ENCODE measurements at places on chromosomes 3 and 15. TPM values are rescaled to one million over a fixed set of nuclear protein-coding genes. Genes with fewer than 3 reads are reported as not detected.

DNA sequence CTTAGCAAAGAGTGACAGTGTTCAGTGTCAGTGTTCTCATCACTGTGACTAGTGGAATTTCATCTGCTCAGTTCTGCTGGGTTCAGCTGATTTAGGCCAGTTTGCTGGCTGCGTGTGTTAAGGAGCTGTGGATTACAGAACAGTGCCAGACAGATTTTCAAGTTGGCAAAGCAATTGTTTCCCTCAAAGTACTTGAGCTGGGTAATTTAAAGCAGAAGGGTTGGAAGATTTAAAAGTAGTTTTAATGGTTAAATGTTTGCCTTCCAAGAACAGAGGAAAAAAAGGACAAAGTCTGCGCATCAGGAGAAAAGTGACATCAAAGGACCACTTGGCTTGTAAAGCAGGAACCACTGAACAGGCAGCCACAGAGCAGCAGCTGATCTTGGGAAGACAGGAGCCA is 8.7 kb downstream of the ESYT3 start:
- DNase-seq = no peak

The CHRNB4 gene
- total RNA-seq = not detected

DNA sequence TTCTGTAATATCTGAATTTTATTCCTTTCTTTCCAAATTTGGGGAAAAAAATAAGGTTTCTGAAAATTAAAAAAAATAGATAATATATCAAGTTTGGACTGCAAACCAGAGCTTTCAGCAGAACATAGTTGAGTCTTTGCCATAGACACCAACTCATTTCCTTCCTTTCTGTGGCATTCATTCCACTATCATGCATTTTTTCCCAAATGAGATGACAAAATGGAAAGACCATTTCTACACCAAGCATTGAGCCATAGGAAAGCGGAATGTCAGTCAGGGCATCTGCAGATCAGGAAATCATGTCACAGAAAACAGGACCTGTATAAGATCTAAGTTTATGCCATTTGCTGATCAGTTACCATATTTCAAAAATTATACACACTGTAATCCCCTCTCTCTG is 333.3 kb upstream of the THBS1 start:
- DNase-seq = no peak

The ACKR2 gene
- total RNA-seq = 1.5 TPM

The CTXN2 gene
- not detected for total RNA-seq

DNA sequence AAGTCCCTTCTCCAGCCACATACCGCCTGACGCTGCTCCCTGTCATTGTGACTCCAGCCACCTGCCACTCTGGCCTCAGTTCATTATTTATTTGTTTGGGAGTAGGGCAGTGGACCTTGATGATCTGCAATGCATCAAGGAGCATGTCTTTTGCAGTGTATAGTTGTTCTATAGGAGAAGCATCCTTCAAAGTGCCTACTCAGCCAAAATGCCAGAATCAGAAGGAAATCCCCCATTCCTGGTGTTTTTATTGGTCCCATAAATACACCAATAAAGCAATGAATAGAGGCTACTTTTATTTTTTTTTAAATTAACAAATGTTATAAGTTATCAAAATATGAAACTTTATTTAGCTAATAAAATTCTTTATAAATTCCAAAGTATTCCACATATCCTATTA is 123.8 kb upstream of the NSMCE3 start:
- DNase-seq = no peak

DNA sequence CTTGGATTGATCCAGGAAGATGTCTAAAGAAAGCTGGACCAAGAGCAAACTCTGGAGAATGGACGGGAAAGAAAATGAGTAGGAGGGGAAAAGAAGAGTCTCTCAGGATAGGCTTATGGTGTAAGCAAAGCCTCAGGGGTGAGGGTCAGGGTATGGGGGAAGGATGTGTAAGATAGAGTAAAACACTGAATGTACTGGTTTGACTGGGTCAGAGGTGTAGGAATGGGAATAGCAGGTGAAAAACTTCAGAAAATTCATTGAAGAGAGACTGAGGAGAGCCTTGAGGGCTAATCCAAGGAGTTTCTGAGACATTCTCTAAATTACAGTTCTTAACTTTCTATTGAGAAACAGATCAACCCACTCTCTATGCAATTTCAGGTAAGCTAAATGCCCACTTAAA is 857.3 kb downstream of the FHIT start:
- DNase-seq = no peak

GRCh38 chr3:32428092-32429068 is 36.7 kb downstream of the CMTM7 start:
- DNase-seq = no peak

GRCh38 chr3:158181096-158181495 is 71.2 kb downstream of the RSRC1 start:
- no peak for DNase-seq

DNA sequence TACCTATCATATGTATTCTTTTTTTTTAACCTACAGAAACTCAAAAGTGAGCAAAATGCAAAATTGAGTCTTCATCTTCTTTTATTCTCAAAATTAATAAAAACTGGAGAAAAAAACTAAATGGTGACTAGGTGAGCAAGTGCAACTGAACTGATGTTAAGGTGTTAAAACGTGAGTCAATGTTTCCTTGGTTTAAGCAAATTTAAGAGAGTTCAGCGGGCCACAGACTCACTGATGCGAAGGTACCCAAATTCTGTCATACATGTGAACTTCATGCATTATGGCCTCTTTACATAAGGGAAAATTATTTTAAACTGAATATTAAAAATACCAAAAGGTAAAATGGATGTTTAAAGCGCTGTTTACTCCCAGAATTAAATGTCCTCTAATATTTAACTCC is 206.6 kb downstream of the FOXP1 start:
- no peak for DNase-seq

The MYL3 gene
- total RNA-seq = not detected

- no peak for DNase-seq
These were observed 21.1 kb downstream of the IL1RAP start for GRCh38 chr3:190534986-190535385.

DNA sequence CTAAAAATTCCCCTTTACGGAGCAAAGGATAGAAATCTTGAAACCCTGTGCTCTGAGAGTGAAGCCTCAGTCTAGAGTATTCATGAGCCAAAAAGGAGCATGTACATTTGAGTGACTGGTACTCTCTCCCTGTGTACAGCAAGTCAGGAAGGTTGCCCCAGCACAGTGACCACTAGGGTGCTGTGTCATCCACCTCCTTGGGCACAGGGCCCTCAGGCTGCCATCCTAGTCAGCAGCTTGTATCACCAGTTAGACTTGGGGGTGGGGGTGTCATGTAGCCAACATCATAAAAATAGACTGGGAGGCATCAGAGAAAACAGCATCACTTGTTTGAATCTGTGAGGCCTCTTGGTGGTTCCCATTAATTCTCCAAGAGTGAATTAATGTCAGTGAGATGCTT is 12.0 kb downstream of the NME9 start:
- no peak for DNase-seq

The DNAH12 gene
- total RNA-seq = 0.05 TPM

DNA sequence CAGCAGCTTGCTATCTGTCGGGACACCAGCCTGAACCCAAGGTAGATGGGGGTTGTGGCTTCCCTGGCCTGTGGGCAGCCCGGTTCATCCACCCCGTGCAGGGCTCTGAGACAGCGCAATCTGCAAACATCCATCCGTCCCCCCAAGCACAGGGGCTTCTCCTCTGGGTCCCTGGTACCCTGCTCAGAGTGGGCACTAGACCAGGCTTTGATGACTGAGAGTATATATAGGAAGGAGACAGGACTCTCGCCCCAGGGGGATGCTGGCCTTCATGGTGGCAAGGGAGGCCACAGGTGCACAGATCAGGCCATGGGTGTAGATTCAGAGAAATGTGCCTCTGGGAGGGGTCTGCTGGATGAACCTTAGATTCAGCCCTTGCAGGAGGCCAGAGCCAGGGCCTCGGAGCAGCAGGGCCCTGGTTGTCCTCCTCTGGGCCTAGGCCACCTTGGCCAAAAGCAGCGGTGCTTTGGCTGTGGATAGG is 40.3 kb downstream of the CFAP100 start:
- no peak for DNase-seq

GRCh38 chr3:171960159-171960558 is 79.2 kb upstream of the FNDC3B start:
- DNase-seq = no peak

- DNase-seq = no peak
These were observed 463.6 kb upstream of the KCNMB2 start for GRCh38 chr3:178072391-178073305.

DNA sequence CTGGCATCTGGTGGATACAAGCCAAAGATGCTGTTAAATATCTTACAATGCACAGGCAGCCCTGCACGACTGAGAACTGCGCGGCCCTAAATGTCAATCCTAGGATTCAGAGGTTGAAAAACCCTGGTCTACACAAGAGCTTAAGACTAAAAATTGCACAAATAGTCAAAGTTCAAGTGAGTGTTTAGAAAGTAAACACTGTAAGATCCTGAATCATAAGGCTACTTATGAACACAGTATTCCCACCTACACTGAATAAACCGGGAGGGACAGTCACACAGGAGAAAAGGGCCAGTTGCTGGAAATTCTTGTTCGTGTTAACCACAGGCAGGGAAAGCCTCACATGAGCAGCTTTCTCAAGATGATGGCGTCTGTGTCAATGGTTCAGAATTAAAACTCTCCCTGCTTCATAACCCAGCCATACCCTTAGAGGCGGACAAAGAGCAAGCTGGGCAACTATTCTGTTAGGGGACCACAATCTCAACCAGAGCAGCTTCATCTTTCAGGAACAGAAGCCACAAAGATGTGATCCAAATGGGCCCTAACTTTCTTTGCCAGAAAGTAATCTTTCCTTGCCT is 37.7 kb downstream of the LRIG1 start:
- DNase-seq = no peak

- no peak for DNase-seq
These were observed 94.0 kb downstream of the ETFA start for GRCh38 chr15:76217029-76217881.

The KY gene
- not detected for total RNA-seq

Measured in activated naive CD4-positive, alpha-beta T cell treated with anti-CD3 and anti-CD28 coated beads, Interleukin-2, amount 50 U/mL, for 72 hours (primary cell).